Kidney epithelial cell (primary cell): ENCODE measurements at places on chromosomes 4 and X.

- DNase-seq: no peak
Observed at GRCh38 chrX:41935832-41936231, 12.5 kb upstream of the CASK start.

DNA sequence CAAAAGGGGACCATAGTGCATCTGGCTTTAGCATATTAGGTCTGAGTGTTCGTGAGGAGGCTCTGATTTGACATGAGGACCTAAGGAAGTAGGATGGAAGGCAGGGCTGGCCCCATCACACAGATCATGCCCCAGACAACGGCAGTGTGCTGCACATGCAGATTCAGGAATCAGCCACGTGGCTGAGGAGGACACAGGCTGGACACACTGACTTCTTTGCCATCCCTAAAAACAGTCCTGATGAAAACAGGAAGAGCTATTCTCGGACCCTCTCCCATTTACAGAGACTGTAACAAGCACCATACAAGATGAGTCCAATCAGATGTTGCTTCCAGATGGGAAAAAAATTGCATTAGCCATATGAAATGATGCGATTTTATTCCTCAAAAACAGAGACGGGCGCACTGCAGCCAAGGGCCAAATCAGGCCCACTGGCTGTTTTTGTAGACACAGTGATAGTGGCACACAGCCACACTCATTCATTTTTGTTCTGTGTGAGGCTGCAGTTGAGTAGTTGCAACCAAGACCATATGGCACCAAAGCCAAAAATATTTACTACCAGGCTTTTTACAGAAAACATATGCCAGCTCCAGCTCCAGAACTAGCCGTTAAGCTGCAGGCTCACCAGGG lies 41.0 kb downstream of the ACSL1 start:
- DNase-seq: no peak

DNA sequence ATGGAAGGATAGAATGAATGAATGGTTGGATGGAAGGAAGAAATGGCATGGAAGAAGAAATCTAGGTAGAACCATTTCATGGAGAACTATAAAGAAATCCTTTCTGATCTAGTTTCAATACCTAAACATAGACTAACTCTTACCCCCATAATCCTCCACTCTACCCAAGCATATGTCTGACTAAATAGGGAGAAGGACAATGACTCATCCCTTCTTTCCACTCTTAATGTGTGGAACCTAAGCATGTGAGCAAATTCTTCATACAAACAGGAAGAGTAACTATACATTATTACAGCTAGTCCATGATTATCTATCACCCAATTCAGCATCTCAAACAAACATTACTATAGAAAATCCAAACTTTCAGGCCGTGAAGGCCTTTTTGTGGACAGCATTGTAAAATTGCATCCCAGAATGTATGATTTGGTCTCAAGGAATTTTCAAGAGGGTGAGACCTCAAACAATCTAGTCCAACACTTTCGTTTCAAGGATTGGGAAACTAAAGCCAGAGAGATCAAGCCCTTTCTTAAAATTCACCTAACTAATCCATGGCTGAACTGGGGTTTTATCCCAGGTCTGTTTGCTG lies 11.2 kb downstream of the C1QTNF7 start:
- no peak for DNase-seq

DNA sequence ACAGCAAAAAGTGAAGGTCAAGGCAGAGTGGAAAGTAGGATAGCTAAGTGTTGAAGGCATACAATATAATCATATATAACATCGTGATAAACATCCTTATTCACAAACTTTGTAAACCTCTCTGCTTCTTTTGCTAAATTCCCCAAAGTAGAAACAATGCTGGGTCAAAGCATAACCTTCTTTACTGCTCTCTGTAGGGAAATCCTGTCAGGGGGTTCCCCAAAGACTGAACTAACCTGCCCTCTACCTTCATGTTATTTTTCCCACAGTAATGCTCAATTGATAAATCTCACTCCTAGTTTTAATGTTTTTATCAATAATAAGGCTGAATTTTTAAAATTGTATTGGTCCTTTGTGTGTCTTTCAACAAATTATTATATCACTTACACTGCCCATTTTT lies 55.7 kb downstream of the DCHS2 start:
- no peak for DNase-seq

DNA sequence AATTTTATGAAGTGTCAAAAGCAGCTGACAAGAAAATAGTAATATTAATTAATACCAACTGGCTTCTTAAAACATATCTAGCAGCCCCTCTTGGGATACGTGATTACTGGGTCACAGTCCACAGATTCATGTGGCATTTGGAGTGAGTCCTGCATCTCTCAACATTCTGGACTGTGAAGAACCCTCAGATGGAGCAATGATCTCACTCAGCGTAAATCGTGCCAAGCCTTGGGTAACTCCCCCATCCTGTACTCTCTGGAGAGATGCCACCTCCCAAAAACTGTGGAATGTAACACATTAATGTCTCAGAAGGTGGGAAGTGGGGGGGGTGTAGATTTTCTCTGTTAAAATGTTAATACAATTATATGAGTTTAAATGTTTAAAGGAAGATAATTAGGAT lies 118.2 kb upstream of the IQCM start:
- DNase-seq: no peak

DNA sequence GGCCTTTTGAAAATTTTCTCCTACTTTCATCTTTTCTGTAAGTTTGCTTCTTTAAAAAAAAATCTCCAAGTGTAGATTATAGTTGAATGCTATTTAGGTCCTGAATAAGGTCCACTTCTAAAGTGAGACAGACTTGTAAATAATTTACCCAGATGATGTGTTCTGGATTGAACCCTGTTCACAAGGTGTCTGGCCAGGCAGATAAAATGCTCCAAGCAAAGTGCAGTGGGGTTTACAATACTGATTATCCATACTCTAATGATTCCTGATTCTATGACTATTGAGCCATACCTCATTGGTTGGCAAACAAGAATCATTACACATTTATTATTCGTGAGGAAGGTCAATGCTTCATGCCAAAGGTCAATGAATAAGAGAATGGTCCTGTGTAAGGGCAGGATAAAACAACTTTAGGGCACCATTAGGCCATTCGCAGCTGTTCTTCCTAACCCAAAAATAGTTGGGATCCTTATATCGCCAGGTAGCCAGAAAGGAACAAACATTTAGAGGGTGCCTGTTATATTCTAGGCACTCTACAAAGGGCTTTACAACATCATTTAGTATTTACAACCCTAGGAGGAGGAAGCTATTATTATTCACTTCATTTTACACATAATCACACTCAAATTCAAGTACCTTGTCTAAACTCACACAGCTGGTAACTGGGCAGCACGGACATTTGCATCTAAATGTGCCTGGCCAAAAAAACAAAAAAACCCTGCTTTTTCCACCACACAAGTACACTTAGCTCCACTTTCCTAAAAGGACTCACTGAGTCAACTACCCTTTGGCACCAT lies 18.6 kb upstream of the SAT1 start:
- no peak for DNase-seq

- no peak for DNase-seq
Observed at GRCh38 chr4:78337244-78338020, 214.1 kb upstream of the ANXA3 start.

- DNase-seq: no peak
Observed at GRCh38 chr4:152556283-152556682, 20.4 kb upstream of the FBXW7 start.

GRCh38 chrX:24266996-24267395 lies 46.9 kb downstream of the SUPT20HL2 start:
- no peak for DNase-seq

DNA sequence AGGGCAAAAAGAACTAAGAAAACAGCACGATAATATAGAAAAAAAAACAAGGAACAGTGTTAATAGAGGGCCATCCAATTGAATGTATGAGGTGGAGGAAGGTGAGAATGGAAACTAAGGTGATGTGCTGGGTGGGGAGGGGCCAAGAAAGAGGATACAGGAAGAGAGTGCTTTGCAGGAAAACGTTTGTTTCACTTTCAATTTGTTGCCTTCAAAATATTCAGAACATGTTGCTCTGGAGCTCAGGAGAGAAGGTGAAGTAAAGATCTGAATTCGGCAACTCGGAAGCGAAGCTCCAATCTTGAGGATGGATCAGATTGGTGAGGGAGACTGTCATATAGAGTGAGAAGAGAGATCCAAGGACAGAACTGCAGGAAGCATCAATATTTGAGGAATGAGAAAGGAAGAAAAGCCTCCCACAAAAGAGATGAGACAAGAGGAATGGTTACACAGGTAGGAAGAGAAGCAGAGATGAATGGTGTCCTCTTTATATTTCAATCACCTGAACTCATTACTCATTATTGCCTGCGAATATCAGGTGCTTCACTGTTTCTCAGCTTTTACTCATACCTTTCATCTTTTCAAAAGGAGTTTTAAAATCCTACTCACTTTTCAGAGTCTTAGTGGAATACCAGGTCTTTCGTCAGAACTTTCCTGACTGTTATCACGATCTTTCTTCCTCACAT lies 14.7 kb upstream of the SEC24D start:
- DNase-seq: no peak

DNA sequence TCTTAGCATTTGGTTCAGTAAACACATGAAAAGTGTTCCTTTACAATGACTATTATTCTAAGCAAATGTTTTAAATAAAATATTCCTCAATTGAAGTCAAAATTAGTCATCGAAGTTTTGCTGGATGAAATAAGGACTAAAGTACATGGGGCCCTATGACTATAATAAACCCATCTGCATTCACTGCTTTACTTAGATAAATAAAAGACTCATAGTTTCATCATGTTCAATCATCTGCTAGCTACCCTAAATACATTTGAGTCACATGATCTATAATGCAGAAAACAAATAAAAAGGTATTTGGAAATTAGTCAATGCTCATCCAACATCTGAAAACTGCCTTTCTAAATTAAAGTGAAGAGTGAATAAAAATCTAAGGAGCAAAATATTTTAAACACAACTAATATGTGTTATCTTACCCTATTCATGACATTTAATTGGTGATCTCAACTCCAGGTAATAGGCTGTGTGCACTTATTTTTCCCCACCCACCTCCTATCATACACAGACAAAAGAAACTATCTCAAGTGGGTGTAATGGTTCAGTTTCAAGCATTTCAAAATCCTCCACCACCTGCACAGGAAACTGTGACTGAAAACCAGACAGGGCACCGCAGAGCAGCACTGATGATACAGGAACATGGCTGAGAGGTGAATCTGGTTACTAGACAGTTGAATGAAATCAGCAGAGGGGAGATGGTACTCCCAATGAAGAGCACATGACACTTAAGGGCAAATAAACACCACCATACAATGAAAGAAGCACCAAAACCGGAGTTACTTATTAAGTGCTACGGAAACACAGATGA lies 78.6 kb downstream of the CAMK2D start:
- DNase-seq: no peak

- DNase-seq: no peak
Observed at GRCh38 chrX:54994668-54995351, 822 bp upstream of the PFKFB1 start.

GRCh38 chrX:150291014-150291413 lies 72.1 kb upstream of the MAMLD1 start:
- DNase-seq: no peak

GRCh38 chrX:258291-259040 lies 22.7 kb upstream of the PLCXD1 start:
- no peak for DNase-seq

DNA sequence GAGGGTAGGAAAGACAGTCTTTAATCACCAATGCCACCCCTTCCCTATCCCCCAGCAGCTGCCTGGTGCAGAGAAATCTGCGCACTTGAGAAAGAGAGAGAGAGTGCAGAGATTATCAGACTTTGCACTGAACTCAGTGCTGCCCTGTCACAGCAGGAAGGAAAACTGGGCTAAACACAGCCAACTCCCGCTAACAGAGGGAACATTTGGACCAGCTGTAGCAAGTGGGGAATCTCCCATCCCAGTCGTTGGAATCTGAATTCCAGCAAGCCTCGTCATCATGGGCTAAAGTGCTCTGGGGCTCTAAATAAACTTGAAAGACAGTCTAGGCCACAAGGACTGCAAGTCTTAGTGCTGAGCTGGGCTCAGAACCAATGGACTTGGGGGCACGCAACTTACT lies 168.7 kb downstream of the DLG3 start:
- DNase-seq: no peak

GRCh38 chr4:6502147-6502546 lies 29.7 kb upstream of the PPP2R2C start:
- no peak for DNase-seq

GRCh38 chrX:11111947-11112346 lies 815 bp downstream of the HCCS start:
- no peak for DNase-seq

DNA sequence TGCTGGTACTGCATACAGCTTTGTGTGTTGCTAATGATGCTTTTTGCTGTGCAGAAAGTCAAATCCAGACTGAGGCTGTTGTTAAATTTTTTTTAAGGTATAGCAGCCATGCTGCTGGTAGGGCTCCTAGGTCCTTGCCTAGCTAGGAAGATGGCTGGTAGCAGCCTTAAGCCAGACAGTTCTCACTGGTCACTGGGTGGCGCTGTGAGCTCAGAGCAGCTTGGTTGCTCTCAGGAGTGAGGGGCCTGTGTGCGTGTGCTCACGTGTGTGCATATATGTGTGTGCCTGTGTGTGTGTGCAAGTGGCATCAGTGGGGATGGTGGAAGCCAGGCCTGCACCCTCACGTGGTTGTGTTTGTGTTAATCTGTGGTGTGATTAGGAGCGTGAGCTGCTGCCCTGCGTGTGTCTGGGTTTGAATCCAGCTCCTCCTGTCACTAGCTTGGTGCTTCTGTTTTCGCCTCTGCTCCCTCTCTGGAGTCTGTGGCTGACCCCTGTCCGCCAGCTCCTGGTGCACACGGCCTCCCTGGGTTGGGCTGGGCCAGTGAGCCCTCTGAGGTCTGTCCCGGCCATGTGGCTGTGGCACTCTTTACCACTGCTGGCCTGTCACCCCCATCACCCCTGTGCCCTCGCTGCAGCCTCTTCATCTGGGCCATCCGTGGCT lies 46.1 kb downstream of the SORCS2 start:
- DNase-seq: no peak

DNA sequence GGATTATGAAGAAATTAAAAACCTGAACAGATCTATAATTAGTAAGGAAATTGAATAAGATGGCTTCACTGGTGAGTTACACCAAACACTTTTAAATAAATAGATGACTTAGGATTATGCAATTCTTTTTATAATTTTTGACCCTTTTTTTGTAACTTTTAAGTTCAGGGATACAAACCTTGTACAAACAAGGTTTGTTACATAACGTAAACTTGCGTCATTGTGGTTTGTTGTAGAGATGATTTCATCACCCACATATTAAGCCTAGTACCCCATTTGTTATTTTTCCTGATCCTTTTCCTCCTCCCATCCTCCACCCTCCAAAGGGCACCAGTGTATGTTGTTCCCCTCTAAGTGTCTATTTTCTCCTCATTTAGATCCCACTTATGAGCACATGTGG lies 75.7 kb downstream of the CPEB2 start:
- DNase-seq: no peak
